Hypothalamus (tissue), 51 donors: ENCODE measurements at places on chromosomes 11 and 22.

DNA sequence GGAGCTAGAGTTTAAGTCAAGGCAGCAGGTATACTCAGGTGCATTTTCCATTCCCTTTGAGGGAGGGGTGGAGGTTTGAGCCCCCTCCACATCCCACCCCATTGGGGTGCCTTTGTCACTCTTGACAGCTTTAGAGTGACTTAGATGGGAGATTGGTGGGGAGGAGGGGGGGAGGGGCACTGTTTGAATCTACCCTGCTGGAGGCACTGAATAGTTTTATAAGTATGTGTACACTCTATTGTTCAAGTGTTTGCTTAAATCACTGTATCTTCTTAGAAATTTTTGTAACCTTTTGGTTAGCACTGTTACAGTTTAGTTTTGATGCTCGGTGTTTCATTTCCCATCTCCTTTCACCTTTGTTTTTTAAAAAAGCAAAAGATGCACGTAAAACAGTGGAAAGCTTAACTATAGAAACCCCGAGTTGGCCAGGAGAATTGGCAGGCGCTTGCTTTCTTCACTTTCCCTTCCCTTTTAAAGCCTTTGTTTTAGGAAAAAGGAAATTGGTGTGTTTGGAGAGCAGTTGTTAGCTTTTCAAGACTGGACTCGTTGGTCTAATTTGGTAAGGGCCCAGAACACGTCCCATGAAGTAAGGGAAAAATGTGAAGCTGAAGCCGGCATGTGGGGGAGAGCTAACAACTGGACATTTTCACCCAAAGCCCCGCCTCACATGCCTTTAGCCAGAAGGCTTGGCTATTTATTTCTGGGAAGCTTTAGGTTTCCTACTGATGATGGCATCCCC is 42.8 kb downstream of the TNRC6B start:
- DNase-seq: no peak

- no peak for DNase-seq
Observed at GRCh38 chr11:9022961-9023680, 19.3 kb upstream of the NRIP3 start.

DNA sequence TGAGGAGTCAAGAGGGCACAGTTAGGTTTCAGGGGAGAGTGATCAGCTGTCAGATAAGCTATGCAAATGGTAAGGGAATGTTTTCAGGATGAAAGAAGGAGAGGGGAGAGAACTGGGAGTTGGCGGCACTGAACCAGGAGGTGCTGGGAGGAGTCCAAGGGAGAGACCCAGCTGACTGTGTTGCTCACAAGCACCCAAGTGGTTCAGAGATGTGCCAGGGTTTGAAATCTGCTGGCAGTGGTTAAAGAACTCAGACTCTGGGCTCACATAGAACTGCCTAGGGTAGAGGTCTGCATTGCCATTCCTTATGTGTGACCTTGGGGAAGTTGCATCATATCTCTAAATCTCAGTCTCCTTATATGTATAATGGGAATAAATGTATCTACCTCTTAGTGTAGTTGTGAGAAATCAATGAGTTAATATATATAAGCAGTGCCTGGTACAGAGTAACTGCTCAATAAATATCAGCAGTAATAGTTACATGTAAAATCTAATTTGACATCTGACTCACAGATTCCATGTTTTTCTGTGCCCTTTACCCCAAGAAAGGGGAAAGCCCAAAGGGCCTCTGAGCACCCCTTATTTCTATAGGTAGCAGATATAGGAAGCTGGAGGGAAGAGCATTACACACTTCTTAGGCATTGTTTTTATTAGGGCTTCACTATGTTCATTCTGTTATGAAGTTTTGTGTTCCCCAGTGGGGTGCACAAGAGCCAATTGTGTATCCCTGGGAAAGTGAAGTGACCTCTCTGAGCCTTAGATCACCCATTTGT is 66.9 kb upstream of the SESN3 start:
- no peak for DNase-seq

DNA sequence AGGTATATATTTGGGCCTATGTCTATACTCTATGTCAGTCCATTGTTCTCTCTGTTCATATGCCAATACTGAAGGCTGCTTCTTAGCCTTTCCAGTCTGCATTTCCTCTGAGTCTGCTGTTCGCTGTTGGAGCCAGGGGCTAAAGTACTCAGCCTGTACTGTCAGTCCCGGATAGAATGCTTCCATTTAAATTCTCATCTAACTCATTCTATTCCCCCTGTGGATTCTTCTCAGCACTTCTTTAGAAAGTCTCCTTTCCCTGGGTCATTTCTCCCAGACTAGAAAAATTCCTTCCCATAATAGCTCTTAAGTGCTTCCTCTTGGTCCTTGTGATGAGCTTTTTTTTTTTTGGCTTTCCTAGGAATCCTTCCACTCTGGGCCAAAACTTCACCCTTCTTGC is 293.1 kb downstream of the KIRREL3 start:
- no peak for DNase-seq

DNA sequence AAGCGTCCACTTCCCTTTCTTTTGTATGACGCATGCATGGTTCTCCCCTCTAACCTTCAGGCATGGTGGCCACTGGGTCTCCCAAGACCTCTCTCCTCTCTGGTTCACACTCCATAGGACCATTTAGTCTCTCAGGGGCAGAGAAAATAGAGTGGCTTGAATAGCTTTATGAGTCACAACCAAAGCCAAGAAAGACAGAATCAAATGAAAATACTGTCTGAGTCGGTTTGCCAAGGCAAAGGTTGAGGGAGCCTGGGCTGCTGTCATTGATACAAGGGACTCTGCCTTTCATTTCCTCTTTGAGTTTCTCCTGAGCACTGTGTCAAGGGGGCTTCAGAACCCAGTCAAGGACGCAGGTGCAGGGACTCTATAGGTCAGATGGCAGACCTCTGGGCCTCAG is 44.2 kb downstream of the TENM4 start:
- no peak for DNase-seq

DNA sequence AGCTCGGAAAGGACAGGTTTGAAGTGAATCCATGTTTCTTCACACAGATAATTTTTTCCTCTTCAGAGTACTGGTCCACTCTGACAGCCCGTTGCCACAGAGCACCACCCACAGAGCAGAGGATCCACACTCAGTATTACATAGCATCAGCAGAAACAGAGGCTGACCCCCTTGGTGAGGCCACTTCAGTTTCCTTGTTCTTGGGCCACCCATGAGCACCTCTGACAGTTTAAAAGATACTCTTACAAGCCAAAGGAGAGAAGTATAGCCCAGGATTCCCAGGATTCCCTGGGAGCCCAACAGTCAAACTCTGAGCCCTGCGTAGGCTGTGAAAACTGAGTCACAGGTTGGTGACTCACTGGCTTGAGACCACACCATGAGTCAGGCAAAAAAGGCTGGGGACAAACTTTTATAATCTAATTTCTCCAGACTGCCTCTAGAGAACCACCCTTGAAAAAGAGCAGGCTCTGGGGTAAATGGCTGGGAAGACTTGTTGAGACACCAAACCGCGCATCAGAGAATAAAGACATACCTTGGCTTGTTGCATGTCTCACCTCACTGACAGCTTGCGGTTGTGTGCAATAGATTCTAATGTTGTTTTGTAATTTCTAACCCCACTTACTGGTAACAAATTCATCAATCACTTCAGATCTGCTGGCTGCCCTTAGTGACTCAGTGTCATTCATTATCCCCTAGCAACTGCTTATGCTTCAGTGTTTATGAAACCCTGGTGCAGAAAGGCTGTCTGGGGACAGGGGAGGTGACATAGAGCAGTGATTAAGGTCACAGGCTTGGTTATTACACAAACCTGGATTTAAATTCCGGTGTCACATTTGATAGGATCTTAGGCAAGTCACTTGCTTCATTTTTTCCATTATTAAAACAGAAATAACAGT is 56.9 kb upstream of the PRSS23 start:
- DNase-seq: peak; percentile 65

GRCh38 chr11:66680966-66681645 is 3.4 kb upstream of the RBM4B start:
- no peak for DNase-seq

DNA sequence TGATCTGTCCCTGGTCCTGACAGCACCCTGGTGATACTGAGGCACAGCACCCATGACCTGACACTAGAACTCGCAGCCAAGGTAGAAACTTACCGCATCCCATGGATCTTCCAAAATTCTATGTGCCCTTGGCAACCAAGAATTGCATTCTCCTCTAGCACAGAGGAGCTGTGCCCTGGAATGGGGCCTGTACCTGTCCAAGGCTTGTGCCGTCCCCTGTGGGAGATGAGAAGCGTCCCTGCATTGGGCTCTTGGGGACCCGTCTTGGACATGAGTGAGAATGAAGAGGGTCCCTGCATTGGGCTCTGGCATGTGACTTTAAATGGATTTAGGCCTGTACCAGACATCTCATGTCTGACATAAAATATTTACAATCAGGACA is 67.1 kb downstream of the GGTLC2 start:
- no peak for DNase-seq

DNA sequence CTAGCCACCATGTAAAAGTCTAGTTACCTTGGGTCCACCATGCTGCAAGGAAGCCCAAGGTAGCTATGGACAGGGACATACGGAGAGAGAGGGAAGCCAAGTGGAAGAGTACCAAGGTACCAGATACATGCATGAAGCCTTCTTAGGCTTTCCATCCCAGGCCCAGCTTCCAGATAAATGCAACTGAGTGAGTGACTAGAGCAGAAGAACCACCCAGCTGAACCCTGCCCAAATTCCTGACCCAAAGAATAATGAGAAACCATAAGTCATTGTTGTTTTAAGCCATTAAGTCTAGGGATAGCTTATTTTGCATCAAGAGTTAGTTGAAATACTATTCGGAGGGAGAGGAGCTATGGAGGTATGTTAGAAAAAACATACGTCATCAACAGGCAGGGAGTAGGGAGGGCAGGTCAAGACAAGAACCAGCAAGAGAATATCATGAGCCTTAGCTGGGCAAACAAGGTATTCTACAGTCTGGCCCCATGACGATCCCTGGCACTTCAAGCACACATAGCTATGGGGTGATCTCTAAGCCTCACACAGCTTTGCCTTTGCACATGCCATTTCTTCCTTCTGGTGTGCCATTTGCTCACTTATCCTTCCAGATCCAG is 36.5 kb upstream of the APLNR start:
- no peak for DNase-seq
